Fibroblast of skin of left biceps (primary cell): ENCODE measurements at places on chromosomes 2 and 18.

DNA sequence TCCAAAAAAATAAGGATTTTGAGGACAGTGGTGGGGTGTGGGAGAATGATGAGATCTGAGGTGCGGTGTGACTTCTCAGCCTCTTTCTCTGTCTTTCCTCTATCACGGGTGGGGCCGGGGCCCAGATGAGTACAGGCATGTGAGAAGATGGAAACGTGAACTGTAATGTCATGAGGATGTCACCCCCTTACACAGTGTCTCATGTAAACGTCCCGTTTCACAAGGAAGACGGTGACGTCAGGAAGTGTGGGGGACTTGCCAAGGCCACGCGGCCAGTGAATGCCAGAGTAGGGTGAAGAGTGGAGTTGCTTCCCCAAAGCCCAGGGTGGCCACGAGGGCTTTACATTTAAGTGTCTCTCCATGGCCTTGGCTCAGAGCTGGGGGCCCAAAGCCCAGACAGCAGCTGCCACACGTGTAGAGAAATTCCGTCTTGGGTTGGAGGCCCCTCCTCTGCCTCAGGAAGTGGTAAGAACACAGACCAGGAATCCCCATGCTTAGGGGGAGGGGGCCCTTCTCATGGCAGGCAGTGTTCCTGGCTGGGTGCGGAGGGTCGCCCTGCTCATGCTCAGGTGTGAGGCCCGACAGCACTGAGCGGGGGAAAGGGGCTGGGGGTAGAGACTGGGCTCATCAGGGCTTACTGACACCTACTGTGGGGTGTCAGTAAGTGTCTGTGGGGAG lies 80.9 kb upstream of the SMAD7 start:
- no peak for DNase-seq

DNA sequence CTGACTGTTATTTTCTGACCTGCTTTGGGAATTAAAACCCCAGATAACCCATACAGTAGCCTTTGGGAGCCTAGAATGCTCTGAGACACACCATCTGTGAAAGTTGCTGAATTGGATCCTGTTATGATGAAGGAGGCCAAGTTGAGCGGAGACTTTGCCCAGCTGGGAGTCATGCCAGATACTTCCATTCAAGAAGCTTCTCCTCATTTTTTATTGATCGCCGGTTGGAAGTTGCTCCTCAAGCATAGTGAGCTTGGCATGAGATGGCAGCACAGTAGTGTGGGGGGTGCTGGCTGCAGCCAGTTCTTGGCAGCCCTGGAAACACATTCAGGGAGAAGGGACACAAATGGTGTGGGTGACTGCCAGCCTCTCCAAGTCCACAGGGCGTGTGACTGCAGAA lies 270.7 kb upstream of the NRP2 start:
- DNase-seq: no peak

DNA sequence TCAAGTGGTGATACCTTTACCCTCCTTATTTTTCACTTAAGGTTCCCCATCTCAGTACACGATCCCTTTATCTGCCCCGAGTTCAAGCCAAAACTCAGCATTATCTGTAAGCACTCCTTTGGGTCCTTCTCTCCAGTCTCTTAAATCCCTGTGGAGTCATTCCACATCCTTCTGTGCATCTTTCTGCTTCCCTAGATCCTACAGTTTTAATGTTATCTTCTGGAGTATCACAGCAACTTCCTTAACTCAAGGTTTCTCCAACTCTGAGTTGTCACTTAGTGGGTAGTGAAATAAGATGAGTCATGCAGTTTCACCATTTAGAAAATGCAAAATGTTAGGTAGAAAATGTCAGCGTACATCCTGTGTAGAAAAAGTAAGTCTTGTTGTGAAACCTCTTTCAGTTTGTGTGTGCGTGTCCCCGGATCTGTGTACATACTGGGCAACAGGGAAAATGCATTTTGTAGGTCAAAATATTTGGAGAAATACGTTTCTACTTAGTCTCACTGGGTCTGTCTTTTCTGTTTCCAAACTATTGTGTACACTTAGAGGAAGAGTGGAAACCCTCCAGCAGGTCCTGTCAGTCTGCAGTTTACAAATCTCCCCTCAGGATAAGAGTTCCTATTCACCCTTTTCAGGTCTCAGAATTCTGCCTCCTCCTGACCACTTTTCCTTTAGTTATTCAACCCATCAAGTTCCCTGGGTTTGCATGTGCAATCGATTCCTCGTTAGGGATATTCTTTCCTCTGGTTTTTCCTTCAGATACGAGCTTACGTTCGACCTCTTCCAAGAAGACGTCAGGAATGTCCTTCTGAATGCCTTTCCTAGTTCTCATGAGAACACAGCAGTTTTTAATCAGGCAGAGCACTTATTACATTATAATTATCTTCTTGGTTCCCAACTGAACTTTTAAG lies 154.8 kb downstream of the TGIF1 start:
- peak; percentile 96 for DNase-seq

DNA sequence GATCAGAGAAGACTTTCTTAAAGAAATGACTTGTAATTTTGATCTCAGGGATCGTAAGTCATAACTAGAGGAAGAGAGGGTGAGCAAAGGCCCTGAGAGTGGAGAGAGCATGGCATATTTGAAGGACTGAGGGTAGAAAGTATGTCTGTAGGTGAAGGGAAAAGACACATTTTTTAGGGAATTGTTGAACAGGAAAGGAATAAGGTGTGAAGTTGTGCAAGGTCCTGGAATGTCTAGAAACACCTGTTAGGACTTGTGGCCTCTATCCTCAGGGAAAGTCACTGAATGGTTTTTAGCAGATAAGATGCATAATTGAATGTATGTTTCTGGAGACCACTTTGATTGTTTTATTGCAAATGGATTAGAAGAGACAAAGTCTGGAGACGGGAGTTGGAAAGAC lies 62.5 kb upstream of the ACTR3 start:
- DNase-seq: no peak

GRCh38 chr18:23934252-23934651 lies 80.3 kb upstream of the TTC39C start:
- DNase-seq: no peak

- no peak for DNase-seq
These were observed 735.7 kb upstream of the SLC8A1 start for GRCh38 chr2:41187376-41188122.

- no peak for DNase-seq
These were observed 33.8 kb downstream of the SMC6 start for GRCh38 chr2:17719562-17720371.

DNA sequence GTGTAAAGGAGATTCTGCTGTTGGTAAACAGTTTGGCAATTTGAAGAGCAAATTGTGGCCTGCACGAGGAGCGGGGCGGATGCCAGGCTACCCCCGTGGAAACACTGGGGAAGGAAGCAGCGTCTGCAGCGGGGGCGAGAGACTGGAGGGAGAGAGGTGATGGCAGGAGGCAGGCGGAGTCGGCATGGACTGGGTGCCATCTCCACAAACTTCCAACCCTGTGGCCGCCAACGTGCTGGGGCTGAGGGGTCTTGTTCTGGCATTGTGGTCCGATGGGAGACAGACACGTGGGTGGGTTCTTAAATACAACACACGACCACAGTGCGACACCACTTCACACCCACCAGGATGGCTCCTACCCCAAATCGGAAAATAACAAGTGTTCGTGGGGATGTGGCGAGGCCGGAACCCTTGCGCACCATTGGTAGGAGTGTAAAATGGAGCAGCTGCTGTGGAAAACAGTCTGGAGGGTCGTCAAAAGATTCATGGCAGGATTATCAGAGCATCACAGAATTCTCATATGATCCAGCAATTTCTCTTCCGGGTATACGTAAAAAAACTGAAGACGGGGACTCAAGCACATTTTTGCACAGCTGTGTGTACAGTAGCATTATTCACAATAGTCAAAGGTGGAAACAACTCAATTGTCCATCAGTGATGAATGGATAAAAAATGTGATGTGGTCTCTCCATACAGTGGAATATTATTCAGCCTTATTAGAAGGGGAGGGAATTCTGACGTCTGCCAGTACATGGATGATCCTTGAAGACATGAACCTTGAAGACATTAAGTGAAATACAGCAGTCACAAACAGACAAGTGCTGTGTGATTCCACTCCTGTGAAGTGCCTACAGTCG lies 82.4 kb upstream of the HPCAL1 start:
- no peak for DNase-seq

DNA sequence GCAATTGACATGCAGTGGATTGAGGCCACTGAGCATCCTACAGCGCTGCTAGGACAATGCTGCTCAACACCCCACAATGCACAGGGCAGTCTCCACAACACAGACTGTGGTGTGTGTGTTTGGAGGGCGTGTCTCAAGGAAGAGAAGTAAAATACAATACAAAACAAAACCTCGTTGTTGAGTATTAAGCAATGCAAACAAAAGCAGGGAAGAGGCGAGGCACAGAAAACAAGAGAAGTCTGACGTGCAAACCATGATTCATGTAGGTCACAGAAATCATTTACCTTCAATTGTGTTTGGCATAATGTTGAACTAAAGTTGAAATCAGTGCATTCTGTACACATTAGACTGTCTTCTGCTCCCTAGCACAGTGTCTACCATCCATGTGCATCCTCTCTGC lies 260.9 kb downstream of the PHLPP1 start:
- DNase-seq: no peak

DNA sequence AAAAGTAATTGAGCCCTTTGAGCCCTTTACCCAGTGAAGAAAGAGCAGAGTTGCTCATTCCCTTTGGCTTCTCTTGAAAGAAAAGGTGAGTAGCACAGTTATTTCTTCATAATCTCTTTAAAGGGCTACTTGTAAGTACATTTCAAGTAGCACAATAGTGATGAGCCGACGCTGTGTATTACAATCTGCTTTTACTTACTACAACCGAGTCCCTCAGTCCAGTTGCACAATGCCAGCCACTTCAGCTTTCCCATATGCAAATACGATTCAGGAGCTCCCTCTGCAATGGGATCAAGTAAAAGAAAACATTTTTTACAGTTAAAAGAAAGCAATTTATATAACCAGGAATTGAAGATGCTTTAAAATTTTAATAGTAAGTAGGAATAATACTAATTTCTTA lies 868.5 kb downstream of the RNF144A start:
- no peak for DNase-seq

GRCh38 chr2:8090748-8091700 lies 590.8 kb upstream of the ID2 start:
- DNase-seq: peak; percentile 75

DNA sequence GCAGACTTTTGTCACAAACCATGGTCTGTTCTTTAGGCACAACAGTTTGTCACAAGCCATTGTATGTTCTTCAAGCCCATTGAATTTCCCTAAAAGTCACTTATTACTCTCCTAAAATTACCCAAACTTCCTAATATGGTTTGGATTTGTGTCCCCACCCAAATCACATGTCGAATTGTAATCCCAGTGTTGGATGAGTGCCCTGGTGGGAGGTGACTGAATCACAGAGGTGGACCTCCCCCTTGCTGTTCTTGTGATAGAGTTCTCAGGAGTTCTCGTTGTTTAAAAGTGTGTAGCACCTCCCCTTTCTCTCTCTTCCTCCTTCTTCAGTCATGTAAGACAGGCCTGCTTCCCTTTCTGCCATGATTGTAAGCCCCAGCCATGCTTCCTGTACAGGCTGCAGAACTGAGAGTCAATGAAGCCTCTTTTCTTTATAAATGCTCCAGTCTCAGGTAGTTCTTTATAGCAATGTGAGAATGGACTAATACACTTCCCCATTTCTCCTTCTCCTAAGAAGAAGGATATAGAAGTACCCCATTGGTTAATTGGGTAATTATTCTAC lies 11.2 kb upstream of the GYPC start:
- no peak for DNase-seq

GRCh38 chr18:22844190-22844589 lies 88.9 kb upstream of the RBBP8 start:
- no peak for DNase-seq

DNA sequence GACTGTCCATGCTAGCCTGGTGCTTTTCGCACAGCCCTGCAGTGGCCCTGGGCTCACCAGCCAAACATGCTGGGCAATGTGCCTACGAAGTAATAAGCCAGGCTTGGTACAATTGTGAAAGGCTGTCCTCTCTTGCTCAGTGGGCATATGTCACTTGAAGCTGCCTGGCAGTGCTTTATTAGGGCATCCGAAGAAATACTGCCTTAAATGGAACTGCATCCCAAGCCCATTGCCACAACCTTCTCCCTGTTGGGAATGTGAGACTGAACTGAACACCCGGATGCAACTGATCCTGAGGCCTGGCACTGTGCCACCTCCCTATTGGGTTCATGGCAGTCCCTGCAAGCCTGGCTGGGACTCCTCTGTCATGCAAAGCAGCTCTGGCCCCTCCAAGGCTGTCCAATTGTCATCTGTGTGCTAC lies 15.9 kb downstream of the CAPG start:
- DNase-seq: no peak

DNA sequence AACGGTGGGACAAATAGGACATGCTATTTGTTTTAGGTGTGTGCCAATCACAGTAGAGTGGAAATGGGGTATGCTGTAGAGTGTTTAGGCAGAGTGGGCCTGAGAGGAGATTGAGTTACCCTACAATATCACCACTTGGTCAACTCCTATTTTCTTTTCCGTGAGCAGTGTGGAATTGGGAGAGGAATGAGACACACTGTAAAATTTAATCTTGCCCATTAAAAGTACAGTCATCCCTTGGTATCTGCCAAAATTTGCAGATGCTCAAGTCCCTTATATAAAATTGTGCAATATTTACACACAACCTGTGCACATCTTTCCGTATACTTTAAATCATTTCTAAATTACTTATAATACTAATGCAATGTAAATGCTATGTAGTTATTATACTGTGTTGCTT lies 12.4 kb downstream of the FBXO48 start:
- DNase-seq: no peak
